ENCODE measurements at places on chromosomes 3 and 15. TPM values are rescaled to one million over a fixed set of nuclear protein-coding genes. Genes with fewer than 3 reads are reported as not detected.

BLM gene
- 29.7 TPM for total RNA-seq

TEX9 gene
- total RNA-seq: 7.2 TPM

GALNT15 gene
- total RNA-seq: not detected

EPHB1 gene
- 3.3 TPM for total RNA-seq

All from H7 (cell line).